Suprapubic skin (tissue), 4 donors: ENCODE measurements at places on chromosomes 4 and X.

DNA sequence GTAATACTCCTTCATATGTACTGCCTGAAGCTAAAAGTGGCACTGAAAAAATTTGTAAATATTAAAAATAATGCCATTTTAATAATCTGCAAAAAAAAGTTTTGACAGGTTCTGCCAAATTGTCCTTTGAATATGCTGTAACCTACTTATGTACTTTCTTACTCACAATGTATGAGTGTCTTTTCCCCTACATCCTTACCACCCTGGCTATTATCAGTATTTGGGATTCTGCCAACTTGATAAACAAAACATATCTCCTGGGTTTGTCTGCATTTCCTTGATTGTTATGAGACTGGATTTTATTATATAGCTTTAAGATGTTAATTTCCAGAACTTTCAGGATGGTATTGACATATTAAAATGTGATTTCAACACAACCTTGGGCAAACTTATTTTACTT, 187.9 kb downstream of the CHM start:
- DNase-seq: no peak

GRCh38 chr4:40800064-40800463, 50.3 kb downstream of the NSUN7 start:
- DNase-seq: no peak

DNA sequence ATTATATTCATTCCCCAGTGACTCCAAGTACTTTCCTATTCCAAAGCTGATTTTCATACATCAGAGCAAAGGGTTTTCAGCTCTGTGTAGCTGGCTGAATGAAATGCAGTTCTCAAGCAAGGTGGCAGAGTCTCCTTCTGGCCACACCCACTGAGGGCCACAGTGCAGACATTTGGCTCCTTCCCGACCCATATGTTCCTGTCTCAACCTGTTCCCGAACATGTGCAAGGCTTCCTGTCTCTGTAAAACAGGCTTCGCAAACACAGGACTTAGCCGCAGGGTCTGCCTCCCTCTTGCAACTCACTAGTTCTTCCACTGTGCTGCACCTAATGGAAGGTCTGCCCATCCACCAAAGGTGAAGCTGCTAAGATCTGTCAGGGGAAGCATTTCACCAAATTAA, 249.2 kb downstream of the MID1IP1 start:
- no peak for DNase-seq

DNA sequence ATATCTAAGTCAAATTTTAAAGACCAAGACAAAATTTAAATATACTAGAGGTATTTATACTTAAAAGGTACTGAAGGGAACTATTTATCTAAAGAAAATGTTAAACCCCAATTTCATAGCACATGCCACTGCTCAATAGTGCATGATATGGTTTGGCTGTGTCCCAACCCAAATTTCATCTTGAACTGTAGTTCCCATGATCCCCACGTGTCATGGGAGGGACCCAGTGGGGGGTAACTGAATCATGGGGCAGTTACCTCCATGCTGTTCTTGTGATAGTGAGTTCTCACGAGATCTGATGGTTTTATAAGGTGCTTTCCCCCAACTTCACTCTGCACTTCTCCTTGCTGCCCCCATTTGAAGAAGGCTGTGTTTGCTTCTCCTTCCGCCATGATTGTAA, 32.3 kb downstream of the MAML3 start:
- DNase-seq: no peak

DNA sequence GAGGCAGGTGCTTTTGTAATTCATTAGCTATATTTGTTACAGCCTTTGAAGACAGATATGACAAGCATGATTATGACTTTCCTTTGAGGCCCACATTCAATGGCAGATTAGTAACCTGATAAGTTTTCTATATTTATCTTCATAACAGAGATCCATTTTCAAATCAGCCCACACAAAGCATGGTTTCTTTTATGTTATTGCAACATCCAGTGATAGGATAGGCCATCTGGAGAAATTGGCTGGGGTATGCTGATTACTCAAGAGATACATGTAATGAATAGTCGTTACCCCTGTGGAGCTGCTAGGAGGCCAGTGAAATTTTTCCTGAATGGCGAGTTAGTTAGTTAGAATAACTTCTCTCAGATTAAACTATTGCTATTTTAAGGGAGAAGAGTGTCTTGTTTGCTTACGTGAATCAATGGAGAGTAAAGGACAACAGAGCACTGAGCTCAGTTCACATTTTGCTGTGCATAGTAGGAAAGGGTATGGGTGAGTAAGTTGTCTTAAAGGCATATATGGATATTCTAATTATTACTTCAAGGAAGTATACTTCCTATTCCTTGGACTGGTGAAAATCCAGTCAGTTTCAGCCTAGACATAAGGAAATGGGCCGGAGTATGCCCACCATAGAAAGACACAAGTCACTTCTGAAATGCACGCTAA, 79.2 kb upstream of the DKK2 start:
- DNase-seq: no peak

DNA sequence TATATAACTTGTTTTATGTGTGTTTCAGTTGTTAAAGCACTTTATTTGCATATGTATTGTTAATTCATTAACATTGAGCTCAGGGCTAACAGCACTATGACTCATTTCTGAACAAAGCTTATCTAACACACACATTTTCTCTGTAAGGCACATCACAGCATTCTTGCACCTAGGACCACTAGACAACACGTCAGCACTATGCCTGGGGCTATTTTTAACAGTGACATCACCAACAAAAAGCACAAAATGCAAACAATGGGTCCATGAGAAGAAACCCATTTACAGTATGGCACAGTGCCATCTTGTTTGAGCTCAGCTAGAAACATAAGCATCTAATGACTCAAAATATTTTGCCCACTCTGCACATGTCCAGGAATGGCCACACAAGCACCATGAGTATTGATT, 124.4 kb downstream of the RELL1 start:
- DNase-seq: no peak

DNA sequence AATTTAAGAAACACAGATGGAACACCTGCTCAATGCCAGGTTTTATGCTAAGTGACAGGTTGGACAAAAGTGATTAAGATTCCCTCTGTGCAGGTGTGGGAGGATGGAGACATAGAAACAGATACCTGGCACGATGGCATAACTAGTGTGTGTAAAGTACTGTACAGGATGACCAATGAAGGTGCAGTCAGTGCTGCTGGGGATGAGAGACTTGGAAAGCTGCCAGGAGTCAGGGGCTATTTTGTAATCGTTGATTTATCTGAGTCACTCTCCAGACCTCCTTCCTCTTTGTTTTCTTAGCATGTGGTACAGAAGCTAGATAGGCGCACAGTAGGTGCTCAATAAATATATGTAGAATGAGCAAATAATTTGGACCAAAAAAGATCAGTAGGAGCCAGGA, 58.2 kb downstream of the CWH43 start:
- DNase-seq: no peak

DNA sequence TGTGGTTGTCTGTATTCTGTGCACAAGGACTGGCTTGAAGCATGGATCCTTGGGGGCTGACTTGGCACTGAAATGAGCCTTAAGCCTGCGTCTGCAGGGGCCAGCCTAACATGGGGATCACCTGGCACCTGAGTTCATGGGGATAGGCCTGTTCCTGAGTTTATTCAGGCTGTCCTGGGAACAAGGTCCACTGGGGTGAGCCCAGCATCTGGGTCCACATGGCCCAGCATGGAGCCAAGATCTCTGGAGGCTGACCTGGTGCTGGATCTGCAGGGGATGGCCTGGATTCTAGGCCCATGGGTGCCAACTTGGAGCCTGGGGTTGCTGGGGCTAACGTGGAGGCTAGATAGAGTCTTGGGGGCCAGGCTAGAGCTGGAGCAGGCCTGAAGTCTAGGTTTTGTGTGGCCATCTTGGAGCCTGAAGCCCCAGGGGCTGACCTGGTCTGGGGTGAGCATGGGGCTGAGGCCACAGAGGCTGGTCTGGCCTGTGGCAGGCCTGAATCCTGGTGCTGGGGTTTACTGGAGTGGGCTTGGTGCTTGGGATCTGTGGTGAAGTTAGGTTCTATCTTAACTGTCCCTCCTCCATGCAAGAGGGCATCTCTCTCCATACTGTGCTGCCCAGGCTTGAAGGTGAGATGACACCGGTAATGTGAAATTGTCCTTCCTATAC, 652 bp upstream of the KLKB1 start:
- no peak for DNase-seq

- no peak for DNase-seq
Measured at GRCh38 chr4:122195718-122196117, 43.6 kb downstream of the BLTP1 start.

GRCh38 chr4:118173956-118174725, 139.9 kb downstream of the NDST3 start:
- DNase-seq: no peak

GRCh38 chr4:183242291-183242690, 77.8 kb downstream of the CLDN22 start:
- no peak for DNase-seq

GRCh38 chr4:83757121-83757621, 221.3 kb downstream of the GPAT3 start:
- DNase-seq: no peak

DNA sequence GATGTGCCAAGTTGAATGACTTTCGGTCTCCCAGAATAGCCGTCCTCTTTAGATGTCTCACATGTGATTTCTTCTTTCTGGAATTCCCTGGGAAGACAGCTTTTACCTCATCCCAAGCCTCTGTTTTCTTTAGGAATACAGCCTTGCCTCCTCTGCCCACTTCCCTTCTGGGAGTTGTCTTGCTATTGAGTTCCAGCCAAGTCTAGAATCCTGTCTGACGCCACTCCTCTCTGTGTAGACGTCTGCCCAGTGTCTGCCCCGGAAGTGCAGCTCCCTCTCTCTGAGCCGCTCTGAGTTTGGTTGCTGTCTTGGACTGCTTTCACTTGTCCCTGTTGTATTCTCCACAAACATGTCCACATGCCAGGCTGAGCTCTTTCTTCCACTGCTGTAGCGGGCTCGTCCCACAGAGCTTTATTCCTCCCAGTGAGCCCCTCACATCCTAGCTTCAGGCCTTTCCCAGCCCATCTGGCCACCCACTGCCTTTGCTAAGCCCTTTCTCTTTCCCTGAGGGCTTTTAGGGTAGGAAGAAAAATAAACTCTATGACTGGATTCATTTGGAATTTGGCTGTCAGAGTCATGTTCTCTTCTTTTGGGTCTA, 9.0 kb upstream of the IGFBP7 start:
- DNase-seq: peak; percentile 73

DNA sequence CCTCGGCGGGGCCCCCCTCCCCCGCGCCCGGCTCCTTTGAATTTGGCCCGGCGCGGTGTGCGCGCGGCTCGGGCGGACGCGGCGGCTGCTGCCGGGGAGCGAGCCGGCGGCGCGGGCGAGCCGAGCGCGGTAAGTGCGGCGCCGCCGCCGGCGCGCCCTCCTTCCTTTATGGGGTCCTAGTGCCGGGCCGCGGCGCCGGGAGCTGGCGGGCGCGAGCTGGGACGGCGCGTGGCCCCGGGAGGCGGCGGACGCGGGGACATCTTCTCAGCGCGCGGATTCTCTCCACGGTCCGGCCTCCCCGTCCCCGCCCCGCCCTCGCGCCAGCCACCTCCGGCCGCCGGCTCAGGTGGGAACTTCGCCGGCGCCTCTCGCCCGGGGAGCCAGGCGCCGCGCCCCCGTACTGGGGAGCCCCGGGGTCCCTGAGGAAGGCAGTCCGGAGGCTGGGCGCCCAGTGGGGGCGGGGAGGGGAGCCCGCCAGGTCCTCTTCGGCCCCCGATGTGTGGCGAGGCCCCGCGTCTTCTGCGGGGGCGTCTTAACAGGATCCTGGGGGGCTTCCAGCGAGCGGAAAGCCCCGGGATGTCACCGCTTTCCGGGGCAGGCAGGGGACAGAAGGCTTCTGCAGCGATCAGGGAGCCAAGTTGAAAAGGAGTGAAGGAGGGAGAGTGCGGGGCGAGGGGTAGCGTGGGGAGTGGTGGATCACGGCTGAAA, 98.4 kb upstream of the TENM3 start:
- DNase-seq: no peak

DNA sequence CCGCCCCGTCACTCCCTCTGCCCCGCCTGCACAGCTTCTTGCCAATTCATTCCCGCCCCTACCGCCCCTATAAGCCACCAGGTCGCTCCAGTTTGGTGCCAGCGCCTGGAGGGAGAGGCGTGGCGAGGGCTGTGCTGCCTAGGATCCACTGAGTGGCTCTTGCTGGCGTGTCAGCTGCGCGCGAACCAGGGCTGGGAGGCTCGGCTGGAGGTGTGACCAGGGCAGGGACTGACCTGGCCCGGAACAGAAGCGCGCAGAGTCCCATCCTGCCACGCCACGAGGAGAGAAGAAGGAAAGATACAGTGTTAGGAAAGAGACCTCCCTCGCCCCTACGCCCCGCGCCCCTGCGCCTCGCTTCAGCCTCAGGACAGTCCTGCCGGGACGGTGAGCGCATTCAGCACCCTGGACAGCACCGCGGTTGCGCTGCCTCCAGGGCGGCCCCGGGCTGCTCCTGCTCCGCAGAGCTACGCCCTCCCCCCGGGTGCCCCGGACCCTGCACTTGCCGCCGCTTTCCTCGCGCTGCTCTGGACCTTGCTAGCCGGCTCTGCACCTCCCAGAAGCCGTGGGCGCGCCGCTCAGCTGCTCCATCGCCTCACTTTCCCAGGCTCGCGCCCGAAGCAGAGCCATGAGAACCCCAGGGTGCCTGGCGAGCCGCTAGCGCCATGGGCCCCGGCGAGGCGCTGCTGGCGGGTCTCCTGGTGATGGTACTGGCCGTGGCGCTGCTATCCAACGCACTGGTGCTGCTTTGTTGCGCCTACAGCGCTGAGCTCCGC, at the start of gene GPR78:
TSS of gene GPR78 (plus strand) at position 72 of the 773 bp plus-strand sequence. CDS start at position 663, 591 bp downstream.
- no peak for DNase-seq

- DNase-seq: no peak
Measured at GRCh38 chrX:925652-926061, 286.8 kb downstream of the CRLF2 start.

GRCh38 chr4:1009542-1010394, 1.7 kb upstream of the FGFRL1 start:
- DNase-seq: no peak

GRCh38 chr4:61173799-61174198, 26.3 kb upstream of the ADGRL3 start:
- DNase-seq: no peak

- peak; percentile 59 for DNase-seq
Measured at GRCh38 chr4:7800410-7800809, 139.3 kb downstream of the AFAP1 start.

GRCh38 chr4:75705198-75705977, 19.0 kb upstream of the USO1 start:
- DNase-seq: no peak

- DNase-seq: no peak
Measured at GRCh38 chr4:79763486-79764075, 309.4 kb downstream of the ANTXR2 start.

- DNase-seq: no peak
Measured at GRCh38 chrX:122868631-122869030, 315.4 kb upstream of the GRIA3 start.

DNA sequence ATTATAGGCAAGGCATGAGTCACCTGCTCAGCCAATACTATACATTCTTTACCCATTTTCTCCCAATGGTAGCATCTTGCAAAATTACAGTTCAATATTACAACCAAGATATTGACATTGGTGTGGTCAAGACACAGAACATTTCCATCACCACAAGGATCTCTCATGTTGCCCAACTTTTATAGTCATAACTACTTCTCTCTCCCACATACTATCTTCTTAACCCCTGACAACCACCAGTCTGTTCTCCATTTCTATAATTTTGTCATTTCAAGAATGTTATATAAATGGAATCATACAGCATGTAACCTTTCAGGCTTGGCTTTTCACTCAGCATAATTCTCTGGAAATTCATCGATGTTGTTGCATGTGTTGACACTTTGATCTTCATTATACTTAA, 144.9 kb downstream of the ENOX2 start:
- no peak for DNase-seq
